SIG-M5 (cell line): ENCODE measurements at places on chromosomes 7 and 10.
A peak's percentile ranks its signal among the peaks of the same experiment; 100 is the strongest.

DNA sequence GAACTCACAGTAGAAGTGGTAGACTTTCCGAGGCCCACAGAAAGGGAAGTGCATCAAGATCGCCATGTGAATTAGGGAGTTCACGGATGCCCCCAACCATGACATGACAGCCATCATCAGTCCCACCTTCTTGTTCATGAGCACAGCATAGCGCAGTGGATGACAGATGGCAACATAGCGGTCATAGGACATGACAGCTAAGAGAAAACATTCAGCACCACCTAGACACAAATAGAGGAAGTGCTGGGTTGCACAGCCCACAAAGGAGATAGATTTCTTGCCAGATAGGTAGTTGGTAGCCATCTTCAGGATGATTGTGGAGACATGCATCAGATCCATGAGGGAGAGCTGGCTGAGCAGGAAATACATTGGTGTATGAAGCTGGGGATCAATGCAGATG, 342 bp downstream of the OR2AE1 start:
- DNase-seq, result peak; percentile 40

DNA sequence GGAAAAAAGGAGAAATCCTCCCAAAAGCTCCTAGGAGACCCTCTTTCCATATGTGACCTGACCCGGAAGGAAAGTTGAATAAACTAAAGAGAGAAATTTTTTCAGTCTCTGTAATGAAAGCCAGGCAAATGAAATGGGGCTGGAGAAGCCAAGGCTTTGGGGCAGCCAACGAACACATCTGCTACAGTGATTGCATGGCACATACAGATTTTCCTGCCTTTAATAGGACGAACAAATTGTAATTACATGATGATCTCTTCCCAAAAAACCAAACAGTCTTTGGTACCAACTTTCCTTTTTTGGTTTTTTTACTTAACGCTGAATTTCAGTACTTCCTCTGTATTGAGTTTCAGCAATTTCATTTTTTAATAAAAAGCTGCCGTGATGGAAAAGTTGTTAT, 23.5 kb upstream of the PTN start:
- no peak for DNase-seq

GRCh38 chr10:3755440-3756359, 29.3 kb downstream of the KLF6 start:
- no peak for DNase-seq

DNA sequence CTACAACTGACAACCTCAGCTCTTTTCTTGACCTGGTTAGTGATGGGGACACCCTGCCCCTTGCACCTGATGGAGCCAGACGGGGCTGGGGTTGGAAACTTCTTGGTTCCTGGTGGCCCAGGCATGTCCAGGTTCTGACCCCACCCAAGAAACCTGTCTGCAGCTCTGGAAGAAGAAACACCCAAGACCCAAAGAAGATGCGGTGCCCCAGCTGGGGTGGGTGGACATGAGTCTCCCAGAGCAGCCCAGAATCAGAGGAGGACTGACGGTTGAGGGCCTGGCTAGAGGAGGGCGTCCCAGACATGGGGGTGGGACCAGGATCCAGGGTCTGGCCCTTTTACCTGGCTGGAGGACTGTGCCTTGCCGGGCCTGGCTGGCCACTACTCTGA, 202.4 kb downstream of the GLRX3 start:
- DNase-seq, result no peak

GRCh38 chr10:119516381-119517234, 25.9 kb downstream of the RGS10 start:
- peak; percentile 70 for DNase-seq

DNA sequence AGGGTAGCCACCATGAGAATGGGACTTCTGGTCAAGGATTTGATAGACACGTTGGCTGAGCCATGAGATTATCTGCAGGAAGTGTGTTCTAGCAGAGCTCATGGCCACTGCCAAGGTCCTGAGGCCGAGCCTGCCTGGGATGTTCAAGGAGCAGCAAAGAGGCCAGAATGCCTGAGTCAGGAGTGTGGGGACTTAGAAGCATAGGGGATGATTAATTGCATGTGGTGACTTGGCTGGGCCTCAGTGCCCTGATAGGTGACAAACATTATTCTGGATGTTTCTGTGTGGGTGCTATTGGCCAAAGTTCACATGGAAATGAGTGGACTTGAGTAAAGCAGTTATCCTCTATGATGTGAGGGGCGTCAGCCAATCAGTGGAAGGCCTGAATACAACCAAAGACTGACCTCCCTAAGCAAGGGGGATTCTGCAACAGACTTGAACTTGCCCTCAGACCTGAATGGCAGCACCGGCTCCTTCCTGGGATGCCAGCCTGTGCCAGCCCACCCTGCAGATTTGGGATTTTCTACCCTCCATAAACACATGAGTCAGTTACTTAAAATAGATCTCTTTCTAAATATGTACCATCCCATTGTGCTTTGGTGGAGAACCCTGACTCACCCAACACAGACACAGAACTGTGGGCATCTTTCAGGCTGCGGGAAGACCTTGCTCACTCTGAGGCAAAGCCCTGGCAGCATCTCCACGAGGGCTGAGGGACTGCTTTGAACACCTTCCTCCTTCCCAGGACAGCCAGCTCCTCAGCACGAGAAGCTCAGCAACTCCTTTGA, 363.9 kb upstream of the MGMT start:
- DNase-seq, result no peak

GRCh38 chr10:79116801-79117723, 48.3 kb downstream of the ZMIZ1 start:
- DNase-seq, result no peak

DNA sequence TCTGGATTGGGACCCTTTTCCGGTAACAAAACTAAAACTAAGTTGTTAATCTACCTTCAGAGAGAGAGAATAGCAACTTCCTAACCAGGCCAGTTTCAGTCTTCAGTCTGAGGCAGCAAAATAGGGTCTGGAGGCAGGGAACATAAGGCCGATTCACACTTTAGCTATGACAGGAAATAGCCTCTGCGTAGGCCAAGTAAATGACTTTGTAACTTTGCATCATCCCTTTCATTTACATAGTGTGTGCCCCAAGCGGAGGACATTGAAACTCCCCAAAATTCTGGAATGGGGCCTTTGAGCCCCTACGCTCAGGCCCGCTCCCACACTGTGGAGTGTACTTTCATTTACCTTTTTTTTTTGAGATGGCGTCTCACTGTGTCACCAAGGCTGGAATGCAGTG, 1.7 kb upstream of the UPP1 start:
- DNase-seq, result no peak

GRCh38 chr10:118882741-118883140, 128.0 kb upstream of the CACUL1 start:
- no peak for DNase-seq

DNA sequence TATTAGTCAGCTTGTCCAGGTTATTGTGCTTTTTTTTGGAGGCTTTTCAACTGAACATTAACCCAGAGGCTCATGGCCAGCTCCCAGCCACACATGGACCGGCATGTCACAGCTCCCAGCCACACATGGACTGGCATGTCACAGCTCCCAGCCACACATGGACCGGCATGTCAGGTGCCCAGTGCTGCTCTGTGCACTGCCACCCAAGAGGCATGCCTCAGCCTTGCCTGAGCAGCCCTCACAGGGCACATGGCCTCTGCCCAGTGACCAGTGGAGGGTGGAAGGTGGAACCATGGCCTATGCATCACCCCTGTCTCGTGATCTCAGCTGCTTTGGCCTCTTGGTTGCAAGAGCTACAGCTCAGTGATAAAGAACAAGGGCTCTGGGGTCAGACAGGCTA, 119.8 kb downstream of the OAT start:
- DNase-seq, result no peak

DNA sequence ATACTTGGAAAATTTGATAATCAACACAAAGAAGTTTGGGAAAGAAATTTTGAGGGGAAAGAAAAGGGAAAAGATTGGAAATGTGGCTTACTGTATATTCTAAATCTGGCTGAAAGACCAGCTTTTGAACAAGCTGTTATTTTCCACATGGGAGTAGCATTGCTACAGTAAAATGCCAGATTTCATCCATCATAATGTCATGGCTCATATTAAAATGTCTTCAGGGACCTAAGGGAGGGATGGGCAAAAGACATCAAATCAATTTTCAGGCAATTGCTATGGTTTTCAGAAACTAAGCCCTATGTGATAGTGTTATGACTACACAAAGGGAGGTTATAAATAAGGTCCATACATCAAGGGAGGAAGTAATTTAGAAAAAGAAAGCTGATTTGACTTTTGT, 1116.9 kb upstream of the CELF2 start:
- DNase-seq, result no peak

DNA sequence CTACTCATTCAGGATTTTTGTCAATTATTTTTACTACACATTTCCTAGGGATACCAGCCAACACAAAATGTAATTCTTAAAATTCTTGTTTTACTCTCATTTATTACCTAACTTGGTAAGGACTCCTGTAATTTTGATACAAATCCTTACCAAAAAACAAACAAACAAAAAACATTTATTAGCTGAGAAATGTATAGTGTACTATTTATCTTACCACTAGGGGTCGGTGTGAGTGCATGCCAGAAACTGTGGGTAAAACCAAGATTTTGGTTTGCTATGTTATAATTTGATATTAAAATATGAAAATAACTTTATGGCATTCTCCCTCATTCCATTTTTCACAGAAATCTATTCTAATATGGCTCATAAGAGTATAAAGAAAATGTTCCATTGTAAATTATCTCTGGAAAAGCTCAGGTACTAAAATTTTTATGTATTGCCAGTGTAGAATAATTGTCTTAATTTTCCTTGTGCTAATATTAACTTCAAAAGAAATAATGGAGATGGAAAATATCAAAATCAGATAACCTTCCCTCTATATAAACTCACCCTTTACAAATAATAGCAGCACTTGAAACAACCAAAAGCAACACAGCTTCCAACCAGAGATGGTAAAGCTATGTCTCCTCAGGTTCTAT, 290.8 kb upstream of the PCDH15 start:
- no peak for DNase-seq

- no peak for DNase-seq
These were observed 213.4 kb downstream of the PPP1R3A start for GRCh38 chr7:113705439-113705838.

- no peak for DNase-seq
These were observed 93.1 kb downstream of the CDK14 start for GRCh38 chr7:90689260-90689659.

GRCh38 chr10:43420369-43421200, 11.6 kb upstream of the HNRNPF start:
- peak; percentile 56 for DNase-seq

DNA sequence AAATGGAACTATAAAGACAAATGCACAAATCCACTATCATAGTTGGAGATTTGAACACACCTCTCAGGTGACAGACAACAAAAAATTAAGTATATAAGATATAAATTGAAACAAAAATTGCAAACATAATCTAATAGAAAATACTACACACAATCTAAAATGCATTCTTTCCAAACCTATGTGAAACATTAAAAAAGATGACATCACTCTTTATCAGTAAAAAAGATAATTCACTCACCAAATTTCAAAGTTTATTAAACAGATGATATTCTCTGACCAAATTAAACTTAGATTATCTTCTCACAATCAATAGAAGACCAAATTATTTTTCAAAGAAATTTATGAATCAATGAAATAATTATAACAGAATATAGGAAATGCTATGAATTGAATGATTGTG, 4.0 kb downstream of the ZWINT start:
- no peak for DNase-seq
